ENCODE measurements at places on chromosomes 5 and 9.

DNA sequence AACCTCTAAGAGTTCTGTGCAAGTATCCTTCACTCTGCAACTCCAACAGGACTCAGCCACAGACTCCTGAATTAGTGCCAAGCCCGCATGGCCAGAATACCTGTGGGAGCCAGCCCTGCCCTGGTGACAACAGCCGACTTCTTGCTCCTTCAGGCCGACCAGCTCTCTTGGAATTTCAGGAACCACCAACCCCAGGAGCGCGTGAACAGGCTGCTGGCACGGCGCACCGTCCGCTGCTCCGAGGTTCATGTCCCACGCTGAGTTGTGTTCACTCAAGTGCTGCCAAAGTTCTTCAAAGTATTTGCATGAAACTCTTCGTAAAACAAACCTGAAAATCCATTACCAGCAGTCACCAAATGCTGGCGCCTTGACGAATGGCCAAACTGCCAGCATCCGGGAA, 232.8 kb downstream of the NR2F1-AS1 start:
- no peak for DNase-seq

DNA sequence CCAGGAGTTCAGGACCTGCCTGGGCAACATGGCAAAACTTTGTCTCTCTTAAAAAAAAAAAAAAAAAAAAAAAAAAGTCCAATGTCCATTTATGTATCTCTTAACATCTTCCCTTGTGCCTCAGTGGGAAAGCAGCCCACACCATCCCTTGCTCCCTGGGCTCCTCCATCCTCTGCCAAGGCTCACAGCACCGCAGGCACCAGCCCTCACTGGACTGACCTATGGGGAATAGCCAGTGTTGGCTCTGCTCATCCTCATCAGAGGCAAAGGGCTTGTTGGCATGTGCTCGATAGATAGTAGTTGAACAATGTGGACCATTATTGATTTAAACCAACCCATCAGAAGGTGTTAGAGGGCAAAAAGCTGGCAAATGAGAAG, 61.8 kb upstream of the LRRTM2 start:
- no peak for DNase-seq

DNA sequence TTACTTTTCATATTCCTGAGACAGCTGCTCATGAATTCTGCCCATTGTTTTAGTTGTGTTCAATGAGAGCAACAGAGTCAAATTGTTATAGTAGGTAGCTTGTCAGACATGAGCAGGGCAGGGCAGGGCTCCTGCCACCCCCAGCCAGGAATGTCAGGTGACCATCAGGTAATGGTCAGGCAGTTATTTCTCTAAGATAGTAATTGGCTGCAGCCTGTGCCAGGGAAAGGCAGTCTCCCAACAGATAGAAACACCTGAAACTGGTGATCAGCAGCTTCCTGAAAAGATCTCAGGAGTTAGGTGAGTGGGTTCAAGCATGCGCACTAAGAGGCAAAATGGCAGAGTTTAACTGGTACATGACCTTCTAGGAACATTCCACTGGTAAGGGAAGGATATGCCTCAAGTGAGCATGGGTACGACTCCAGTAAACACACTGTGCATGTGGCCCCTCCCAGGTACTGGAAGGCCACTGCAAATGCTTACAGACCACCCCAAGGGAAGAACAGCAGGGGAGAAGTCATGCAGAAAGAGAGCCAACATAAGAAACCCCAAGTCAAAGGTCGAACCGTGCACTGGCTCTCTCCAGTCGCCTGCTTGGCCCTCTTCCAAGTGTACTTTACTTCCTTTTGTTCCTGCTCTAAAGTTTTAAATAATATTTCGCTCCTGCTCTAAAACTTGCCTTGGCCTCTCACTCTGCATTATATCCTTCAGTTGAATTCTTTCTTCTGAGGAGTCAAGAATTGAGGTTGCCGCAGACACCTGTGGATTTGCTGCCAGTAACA, 25.1 kb downstream of the CARTPT start:
- DNase-seq, result no peak

- no peak for DNase-seq
Observed at GRCh38 chr5:147055850-147056566, 177.5 kb upstream of the PPP2R2B start.

- no peak for DNase-seq
Observed at GRCh38 chr5:86320266-86320665, 297.5 kb upstream of the COX7C start.

DNA sequence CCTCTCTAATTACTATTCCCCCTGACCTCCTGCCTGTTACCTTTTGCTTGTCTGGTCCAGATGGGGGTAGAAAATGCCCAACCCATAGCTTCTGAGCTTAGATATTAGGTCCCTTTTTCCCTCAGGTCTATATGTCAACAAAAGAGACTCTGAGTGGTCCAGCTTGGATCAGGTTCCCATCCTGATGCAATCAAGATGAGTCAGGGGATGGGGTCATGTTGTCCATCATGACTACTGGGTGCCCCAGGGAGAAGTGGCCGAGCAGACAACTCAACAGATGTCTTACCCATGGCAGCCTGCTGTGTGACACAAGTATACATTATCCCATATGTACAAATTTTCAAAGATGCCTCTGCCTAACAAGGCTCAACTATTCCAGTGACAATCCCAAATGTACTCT, 9.1 kb upstream of the ANKH start:
- no peak for DNase-seq

DNA sequence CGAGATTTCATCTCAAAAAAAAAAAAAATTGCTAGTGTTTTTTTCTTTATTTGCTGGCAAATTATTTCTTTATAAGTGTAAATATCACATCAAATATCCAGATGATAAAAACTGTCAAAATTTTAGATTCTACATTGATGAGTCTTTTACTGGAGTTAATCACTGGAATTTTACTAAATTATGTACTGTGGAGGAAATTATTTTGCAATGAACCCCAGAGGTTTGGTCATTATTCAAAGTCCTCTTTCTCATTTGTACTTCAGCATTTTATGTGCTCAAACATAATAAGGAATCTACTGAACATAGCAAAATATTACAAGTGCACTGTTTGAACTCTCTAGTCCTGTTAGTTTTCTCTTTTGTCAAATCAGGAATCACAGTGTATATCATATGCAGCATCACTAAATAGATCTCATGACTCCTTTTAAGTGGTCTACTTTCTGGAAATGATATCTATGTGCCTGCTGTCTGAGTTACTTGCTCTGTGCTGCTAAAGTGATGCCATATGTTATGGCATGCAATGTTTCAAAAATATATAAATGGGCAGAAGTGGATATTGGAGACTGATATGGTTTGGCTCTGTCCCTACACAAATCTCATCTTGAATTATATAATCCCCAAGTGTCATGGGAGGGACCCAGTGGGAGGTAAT, 18.0 kb downstream of the OTULINL start:
- no peak for DNase-seq

DNA sequence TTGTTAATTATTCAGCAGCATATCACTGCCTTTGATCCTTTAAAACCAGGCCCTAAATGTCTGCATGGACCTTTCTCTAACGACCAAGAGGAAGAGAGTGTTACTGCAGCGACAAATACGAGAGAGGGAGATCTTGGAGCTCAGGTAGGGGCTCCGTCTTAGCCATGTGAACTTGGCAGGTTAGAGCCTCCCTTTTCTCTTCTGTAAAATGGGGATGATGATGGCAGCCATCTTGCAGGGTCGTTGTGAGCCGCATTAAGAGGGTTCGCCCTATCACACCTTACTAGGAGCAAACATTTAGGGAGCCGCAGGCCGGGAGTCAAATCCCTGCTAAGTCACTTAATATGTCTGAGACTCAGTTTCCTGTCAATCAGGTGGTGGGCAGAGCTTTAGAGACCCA, 1.6 kb downstream of the ENG start:
- no peak for DNase-seq

DNA sequence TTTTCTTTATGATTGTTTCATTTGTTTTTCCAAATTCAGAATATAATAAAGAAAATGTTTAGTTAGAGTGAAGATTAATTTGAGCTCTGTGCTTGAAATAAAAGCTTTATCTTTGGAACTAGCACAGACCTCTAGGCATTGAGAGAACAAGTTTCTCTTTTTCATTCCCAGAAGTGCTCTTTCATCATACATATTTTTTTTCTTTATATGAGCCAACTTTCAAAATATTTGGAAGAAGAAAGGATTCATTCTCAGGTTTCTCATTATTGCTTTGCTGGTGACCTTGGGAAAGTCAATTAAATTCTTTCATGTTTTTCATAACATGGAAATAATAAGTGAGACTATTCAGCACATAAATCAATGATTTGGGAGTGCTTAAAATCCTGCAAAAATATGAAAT, 16.8 kb downstream of the CTXN3 start:
- DNase-seq, result no peak

DNA sequence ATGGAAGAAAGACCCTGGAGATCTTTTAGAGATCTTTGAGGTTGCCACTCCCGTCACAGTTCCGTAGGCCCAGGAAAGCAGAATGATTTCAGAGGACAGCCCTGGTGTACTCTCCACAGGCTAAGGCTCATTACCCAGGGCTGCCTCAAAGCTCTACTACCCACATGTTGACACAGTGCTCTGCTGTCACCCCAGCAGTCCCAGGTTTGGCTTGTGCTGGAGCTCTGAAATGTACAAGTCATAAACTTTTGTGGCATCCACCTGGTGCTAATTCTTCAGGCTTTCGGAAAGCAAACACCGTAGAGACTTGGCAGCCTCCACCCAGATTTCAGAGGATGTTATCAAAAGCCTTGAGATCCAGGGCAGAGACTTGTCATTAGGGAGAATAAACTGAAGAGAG, 136.5 kb downstream of the MTRR start:
- no peak for DNase-seq

- DNase-seq, result no peak
Observed at GRCh38 chr9:130234340-130235260, 31.0 kb upstream of the HMCN2 start.

- no peak for DNase-seq
Observed at GRCh38 chr9:75903785-75904360, 13.4 kb downstream of the PCSK5 start.

DNA sequence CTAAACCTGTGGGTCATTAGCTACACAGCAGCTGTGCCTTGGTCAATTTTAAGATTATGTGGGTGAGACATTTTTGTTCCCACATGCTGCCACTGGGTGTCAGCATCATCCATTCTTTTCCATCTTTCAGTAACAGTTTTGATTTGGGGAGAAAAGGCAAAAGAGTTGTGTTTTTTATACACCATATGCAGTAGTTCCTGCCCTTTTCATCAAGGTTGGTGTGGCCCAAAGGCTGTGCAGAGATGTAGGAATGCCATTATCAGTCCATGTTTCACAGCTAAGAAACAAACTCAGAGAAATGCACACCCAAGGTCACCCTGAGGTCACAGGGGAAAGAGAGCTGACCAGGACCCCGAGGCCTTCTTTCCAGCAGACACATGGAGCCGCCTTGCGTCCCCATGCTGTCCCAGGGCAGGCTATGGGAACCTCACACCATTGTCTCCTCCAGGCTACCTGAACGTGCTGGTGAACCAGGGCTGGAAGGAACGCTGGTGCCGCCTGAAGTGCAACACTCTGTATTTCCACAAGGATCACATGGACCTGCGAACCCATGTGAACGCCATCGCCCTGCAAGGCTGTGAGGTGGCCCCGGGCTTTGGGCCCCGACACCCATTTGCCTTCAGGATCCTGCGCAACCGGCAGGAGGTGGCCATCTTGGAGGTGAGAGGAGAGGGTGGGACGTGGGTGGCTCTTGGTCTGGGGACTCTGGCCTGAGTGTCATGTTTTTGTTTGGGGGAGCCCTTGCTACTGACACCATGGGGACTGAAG, 27.8 kb upstream of the GRPEL2 start:
- no peak for DNase-seq

- DNase-seq, result no peak
Observed at GRCh38 chr5:124654418-124654817, 92.0 kb downstream of the ZNF608 start.

All from stimulated activated CD4-positive, alpha-beta T cell treated with anti-CD3 and anti-CD28 coated beads, Interleukin-1b, Interleukin-23, amount 100 ng/mL, for 1 hour (primary cell).